ENCODE measurements at places on chromosomes 6 and 20.

- DNase-seq, result no peak
Measured at GRCh38 chr20:49642816-49643215, 70.9 kb downstream of the B4GALT5 start.

GRCh38 chr6:75563032-75563431, 38.6 kb upstream of the SENP6 start:
- DNase-seq, result peak; percentile 6

GRCh38 chr6:150453357-150453756, 84.5 kb downstream of the IYD start:
- DNase-seq, result no peak

GRCh38 chr20:38685853-38686473, 38.3 kb upstream of the SLC32A1 start:
- peak; percentile 68 for DNase-seq

- no peak for DNase-seq
Measured at GRCh38 chr6:35287671-35288396, 9.8 kb upstream of the DEF6 start.

DNA sequence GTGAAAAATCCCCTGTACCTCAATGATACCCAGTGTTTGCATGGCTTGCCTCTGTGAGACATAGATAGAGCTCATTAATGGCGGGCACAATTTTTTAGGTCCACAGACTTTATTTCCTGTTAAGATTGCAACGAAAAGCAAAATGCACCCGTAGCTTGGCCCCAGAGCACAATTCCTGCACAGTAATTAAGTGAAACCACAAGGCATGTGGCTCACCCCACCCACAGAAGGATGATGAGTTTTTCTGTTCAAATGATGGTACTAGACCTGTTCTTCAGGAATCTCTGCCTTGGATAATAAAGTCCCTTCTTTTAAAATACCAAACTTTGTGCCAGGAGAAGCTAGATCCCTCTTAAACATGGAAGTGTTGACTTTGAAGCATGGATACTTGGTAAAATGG, 738.1 kb downstream of the QKI start:
- DNase-seq, result no peak

DNA sequence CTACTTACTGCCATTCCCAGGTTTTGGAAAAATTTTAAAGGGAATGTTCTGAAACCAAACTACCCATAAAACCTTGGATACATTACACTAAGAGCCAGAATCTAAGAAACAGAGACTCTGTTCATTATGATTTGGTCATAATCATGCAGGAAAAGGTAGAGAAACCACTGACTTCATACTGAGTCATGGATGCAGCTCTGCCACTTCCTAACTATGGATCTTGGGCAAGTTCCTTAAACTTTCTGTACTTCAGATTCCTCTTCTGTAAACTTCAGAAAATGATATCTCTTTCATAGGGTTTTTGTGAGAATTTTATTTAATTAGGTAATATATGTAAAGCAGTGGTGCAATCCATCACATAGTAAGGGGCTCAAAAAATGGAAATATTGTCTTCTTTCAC, 20.0 kb downstream of the PLA2G7 start:
- DNase-seq, result no peak

DNA sequence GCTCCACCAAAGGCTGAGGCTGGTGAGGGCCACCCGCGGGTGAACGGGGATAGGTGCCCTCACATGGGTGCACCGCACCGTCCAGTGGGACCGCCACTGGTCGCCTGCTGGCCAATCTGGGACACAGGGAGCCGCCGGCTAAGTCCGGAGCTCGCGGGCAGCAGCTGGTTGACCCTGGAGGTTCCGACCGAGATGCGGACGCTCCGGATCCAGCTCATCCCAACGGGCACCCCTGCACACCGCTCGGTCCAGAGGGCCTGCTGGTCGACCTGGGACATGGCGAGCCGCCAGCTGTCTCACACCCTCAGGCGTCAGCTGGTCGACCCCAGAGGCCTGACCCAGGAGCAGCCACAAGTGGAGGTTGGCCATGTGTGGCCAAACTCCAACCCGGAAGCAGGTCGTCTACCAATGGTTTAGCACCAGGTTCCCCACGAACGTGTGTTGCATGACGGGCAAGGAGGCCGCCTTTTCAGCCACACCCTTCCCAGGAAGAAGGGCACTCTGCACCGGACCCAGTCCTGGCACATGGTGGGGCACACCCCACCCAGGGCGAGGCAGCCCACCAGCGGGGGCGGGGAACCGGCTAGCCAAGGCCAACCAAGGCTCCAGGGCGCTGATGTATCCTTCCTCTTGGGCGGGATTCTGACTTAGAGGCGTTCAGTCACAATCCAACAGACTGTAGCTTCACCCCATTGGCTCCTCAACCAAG, 746.0 kb upstream of the DEFB115 start:
- no peak for DNase-seq

GRCh38 chr6:106751501-106752252, 122.3 kb downstream of the QRSL1 start:
- no peak for DNase-seq

- DNase-seq, result no peak
Measured at GRCh38 chr20:36777167-36777566, 3.6 kb upstream of the DSN1 start.

- no peak for DNase-seq
Measured at GRCh38 chr6:4777394-4777935, 1.3 kb downstream of the CDYL start.

DNA sequence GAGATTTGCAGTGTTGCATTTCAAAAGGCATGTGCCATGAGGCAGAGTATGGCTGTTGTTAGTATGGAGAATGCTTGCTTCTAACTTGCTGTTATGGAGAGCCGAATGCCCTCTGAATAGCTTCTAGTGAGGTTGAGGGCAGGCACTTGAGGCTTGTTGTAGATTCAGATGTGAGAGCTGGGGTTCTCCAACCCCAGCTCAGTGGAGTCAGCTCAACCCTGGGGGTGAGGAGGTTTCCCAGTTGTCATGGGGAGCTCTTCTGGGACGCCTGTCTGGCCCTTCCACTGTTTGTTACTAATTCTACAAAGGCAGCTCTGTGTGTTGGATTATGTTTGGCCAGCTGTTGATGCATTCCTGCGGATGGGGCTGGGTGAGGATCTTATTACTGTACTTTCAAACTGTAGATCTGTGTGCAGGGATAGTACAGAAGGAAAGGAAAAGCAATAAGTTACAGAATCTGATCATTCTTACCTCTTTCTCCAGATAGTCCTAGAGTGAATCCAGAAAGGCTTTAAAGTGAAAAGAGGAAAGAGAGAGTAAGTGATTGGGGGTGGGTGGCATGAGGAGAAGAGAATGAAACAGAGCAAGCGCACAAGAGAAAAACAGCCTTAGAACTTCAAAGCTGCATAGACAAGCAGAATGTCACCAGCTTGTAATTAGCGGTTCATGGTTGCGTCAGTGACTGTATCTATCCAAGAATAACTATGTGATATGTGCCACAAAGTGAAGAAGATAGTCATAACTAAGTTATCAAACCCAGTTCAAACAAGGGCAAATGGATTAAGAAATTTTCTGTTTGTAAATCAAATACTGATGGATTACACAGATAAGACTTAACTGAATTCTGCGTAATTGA, 148.7 kb downstream of the PRL start:
- DNase-seq, result peak; percentile 88

GRCh38 chr6:156976216-156977127, 199.3 kb downstream of the ARID1B start:
- no peak for DNase-seq

DNA sequence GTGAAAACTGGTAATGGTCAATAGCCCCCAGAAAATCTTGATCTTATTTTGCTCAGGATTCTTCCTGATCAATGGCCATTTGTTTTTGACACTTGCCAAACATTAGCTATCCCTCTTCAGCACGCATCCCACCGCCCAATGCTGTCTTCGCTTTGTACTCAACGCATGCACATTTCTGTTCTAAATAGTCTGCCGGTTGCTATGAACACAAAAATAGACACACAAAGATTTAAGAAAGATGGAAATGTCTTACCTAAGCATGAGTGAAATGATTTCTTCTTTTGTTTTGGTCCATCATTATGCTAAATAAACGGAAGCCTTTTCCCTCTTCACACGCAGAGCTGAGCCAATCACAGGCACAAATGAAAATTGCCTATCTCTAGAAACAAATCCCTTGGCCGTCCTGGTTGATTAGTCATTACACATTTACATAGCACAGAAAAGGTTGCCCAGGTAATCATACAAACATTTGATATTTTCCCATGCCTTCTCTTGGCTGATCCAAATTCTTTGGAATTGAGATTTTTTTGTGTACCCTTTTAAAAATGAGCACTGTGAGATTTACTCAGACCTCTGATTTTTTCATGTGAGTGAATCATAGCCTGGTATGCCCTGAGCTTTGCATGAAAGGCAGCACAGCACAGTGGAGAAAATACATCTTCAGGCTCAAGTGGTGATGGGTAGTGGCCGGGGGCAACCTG, 70.5 kb upstream of the FAM184A start:
- DNase-seq, result peak; percentile 41

GRCh38 chr6:150236544-150236943, 93.7 kb downstream of the PPP1R14C start:
- no peak for DNase-seq

DNA sequence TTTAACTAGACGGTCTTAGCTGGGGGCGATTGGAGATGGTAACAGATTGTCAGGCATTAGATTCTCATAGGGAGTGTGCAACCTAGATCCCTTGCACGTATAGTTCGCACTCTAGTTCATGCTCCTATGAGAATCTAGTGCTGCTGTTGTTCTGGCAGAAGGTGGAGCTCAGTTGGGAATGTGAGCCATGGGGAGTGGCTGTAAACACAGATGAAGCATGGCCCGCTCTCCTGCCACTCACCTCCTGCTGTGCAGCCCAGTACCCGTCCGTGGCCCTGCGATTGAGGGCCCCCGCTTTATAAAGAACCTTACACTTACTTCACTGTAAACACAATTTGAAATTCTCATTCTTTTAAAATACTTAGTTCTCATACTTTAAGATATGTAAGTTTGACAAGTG, 339.4 kb downstream of the CDH26 start:
- DNase-seq, result no peak

- DNase-seq, result no peak
Measured at GRCh38 chr6:43768506-43768860, 1.5 kb upstream of the VEGFA start.

GRCh38 chr20:2760297-2760951, 40.0 kb downstream of the CPXM1 start:
- no peak for DNase-seq

DNA sequence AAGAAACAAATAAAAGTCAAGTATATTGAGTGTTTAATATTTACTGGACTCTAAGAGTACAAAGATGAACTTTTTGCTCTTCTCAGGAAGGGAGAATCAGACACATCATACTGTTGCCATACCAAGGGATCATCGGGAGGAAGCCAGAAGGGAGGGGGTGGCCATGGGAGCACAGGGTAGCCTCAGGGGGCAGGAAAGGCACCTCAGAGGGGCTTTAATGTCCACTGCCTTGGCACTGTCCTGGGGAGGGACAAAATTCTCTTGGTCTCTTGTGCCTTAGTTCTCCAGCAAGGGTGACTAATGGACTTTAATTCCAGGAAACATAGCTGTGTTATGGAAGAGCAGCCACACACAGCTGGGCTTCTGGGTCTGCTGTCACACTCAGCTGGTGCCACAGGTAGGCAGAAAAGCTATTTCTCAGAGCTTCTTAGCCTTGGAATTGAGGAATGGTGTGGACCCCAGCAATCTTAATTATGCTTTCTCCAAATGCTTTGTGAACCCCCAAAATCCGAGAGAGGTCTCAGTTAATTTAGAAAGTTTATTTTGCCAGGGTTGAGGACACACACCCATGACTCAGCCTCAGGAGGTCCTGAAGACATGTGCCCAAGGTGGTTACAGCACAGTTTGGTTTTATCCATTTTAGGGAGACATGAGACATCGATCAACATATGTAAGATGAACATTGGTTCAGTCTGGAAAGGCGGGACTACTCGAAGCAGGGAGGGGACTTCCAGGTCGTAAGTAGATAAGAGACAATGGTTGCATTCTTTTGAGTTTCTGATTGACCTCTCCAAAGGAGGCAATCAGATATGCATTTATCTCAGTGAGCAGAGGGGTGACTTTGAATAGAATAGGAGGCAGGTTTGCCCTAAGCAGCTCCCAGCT, 53.2 kb downstream of the MRAP2 start:
- no peak for DNase-seq

DNA sequence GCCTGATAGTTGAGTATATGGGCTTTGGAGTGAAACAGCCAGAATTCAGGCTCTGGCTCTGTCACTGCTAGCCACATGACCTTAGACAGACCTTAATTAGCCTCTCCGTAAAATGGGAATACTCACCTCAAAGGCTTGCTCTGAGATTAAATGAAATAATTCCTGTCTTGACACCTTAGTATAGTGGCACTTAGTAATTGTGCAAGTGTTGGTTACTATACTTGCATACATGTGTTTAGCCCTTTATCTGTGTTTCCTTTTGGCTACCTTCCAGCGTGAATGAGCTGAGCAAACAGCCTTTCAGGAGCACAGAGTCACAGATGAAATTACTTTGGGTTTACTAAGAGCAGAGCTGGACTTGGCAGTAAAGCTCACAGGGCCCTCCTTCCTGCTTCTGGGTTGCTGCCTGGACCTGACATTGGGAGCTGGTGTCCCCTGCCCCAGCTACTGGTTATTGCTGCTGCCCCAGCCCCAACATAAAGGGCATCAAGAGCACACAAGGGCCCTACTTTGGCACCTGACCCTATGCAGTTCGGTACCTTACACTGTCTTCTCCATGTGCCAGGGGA, 32.8 kb downstream of the CD164 start:
- peak; percentile 52 for DNase-seq

- DNase-seq, result peak; percentile 56
Measured at GRCh38 chr6:154683756-154684523, 49.3 kb upstream of the SCAF8 start.

GRCh38 chr6:159042003-159042825, 2.6 kb downstream of the TAGAP start:
- peak; percentile 85 for DNase-seq

- peak; percentile 85 for DNase-seq
Measured at GRCh38 chr6:82364087-82365015, 734 bp downstream of the TPBG start.
